RPMI7951 (cell line): ENCODE measurements at places on chromosomes 6 and 20. TPM values are rescaled to one million over a fixed set of nuclear protein-coding genes. Genes with fewer than 3 reads are reported as not detected.

The PRKN gene
- total RNA-seq: not detected in 2 replicates

The TMEM244 gene
- total RNA-seq: 2.5 and 4.2 TPM in 2 replicates

The COL9A3 gene
- 4.1 and 5.9 TPM in 2 replicates for total RNA-seq

The CST2 gene
- total RNA-seq: 0.84 TPM in 1 of 2 replicates, not detected in the other

The BCKDHB gene
- 20.5 and 23.2 TPM in 2 replicates for total RNA-seq

The PXDC1 gene
- total RNA-seq: 24.9 and 30.3 TPM in 2 replicates

DNA sequence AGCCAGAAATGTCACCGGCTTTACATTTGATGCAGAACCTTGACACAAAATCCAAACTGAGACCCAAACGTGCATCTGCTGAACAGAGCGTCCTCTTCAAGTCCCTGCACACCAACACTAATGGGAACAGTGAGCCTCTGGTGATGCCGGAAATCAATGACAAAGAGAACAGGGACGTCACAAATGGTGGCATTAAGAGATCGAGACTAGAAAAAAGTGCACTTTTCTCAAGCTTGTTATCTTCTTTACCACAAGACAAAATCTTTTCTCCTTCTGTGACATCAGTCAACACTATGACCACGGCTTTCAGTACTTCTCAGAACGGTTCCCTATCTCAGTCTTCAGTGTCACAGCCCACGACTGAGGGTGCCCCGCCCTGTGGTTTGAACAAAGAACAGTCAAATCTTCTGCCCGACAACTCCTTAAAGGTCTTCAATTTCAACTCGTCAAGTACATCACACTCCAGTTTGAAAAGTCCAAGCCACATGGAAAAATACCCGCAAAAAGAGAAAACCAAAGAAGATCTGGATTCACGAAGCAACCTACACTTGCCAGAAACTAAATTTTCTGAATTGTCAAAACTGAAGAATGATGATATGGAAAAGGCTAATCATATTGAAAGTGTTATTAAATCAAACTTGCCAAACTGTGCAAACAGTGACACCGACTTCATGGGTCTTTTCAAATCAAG is 108.4 kb downstream of the RTN4IP1 start:
- DNase-seq: peak; percentile 80

GRCh38 chr6:20790032-20790791 is 256.0 kb downstream of the CDKAL1 start:
- peak; percentile 29 for DNase-seq

GRCh38 chr20:35598899-35599775 is 16.5 kb upstream of the SPAG4 start:
- no peak for DNase-seq

DNA sequence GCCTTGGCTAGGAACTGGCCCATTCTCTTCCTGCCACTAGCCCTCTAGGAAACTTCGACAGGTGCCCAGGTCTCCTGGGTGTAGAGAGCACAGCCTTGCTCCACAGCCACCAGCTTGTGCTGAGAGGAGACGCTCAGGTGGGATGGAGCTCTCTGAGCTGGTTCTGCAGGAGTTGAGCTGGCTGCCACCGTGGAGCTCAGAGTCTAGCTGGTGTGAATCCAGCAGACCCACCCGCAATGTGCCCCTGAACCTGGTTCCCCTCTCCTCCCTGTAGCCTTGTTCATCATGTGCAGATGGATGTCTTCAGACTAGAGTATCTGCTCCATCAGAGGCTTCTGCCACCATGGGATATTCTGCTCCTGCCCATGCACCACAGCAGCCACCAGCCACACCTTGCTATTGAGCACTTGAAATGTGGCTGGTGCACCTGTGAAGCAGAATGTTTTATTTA is 222.5 kb downstream of the SYNDIG1 start:
- no peak for DNase-seq

DNA sequence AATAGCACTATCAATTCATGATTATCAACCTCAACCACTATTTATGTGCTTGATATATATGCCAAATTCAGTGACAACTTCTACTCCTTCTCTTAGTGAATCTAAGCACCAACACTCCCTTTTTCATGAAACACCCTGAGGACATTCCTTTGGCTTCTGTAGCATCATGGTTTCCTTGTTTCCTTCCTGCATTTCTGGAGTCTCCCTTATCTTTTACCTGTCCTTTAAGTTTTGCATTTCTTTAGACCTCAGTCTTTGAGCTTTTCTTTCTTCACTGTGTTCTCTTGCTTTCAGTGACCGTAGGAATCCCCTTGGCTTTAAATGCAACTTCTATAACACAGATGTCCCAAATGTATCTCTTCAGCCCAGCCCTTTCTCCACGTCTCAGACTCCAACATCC is 143.8 kb upstream of the MLIP start:
- DNase-seq: no peak
